GM23338 (cell line): ENCODE measurements at places on chromosomes 3 and 15. TPM values are rescaled to one million over a fixed set of nuclear protein-coding genes. Genes with fewer than 3 reads are reported as not detected.

The SPESP1 gene
- total RNA-seq, result not detected in 2 replicates

The SNRPA1 gene
- total RNA-seq, result 128 and 170 TPM in 2 replicates

DNA sequence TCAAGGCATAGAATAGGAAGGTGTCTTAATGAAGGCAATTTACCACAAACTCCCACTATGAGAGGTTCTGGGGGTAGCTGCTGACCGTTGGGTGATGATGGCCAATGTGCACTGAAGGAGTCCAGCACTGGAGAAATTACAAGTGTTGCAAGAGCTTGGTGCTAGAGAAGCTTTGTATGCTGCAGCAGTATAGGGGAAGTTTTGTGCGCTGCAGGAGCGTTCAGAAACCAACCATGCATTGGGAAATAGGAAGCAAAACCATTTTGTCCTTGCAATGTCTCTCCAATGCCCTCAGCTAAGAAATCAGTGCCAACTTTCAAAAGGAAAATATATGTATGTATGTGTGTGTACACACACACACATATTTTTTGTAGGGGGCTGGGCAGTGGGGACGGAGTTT is 441.6 kb upstream of the NAALADL2 start:
- no peak for DNase-seq

- no peak for DNase-seq
Measured at GRCh38 chr3:118810499-118811035, 224.1 kb downstream of the IGSF11 start.

GRCh38 chr3:141368062-141368924 is at the start of gene ZBTB38:
ZBTB38 (plus strand) TSS chr3:141368504; CDS start chr3:141442389, 73,885 bp downstream.
- peak; percentile 87 for DNase-seq
